ENCODE measurements at places on chromosomes 2 and 18.

DNA sequence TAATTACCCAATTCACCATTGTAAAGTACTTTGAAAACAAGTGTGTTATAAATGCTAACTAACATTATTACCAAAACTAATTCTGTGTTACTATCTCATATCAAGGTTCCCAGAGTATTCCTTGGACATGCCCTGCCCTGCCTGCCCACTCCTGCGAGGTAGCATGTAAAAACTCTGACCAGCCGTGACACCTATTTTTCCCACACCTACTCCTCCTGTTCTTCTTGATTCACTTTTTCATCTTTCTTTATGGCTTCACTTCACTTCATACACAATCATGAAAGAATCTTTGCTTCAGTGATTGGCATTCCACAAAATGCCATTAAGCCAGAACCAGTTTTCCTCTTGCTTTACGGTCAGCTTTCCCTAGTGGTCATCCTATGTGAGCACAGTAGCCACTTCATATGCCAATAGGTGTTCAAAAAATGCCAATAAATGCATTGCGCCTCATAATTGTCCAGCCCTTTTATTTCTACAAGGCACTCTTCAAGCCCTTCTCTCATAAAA, 42.6 kb upstream of the SETBP1 start:
- DNase-seq: no peak

DNA sequence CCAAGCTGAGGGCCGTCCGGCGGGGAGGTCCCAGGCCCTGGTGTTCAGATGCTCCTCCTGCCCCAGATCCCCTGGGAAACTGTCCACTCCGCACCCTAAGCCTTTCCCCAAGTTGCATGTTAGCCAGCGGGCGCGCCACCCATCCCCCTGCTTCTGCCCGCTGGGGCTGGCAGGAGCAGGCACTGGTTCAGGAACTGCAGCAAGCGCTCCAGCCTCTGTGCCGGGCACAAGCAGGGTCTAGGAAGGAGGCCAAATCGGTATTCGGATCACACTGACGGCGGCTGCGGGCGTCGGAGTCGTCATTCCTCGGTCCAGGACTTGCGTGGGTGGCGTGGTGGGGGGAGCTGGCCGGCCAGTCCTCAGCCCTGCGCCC, 53.7 kb downstream of the FAM168B start:
- no peak for DNase-seq

GRCh38 chr18:77677536-77677935, 427.9 kb downstream of the GALR1 start:
- no peak for DNase-seq

DNA sequence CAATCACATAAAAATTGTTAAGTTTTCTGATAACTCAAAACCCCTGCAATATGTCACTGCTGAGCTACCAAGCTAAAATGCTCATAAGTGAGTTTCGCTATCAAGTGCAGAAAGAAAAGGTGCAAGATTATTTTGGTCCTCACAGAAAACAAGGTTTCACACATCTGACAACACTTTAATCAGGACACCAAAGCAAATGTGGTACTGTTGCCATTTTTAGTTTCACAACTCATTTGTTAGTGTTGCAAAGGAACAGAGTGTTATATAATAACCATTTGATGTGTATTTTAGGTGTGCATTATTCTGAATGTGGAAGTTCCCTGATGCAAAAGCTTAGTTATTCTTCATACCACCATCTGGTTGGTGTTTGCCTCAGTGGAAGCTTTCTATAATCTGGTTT, 956.2 kb downstream of the DSC3 start:
- DNase-seq: no peak

GRCh38 chr2:74188018-74188601, 9.4 kb upstream of the MOB1A start:
- peak; percentile 82 for DNase-seq

DNA sequence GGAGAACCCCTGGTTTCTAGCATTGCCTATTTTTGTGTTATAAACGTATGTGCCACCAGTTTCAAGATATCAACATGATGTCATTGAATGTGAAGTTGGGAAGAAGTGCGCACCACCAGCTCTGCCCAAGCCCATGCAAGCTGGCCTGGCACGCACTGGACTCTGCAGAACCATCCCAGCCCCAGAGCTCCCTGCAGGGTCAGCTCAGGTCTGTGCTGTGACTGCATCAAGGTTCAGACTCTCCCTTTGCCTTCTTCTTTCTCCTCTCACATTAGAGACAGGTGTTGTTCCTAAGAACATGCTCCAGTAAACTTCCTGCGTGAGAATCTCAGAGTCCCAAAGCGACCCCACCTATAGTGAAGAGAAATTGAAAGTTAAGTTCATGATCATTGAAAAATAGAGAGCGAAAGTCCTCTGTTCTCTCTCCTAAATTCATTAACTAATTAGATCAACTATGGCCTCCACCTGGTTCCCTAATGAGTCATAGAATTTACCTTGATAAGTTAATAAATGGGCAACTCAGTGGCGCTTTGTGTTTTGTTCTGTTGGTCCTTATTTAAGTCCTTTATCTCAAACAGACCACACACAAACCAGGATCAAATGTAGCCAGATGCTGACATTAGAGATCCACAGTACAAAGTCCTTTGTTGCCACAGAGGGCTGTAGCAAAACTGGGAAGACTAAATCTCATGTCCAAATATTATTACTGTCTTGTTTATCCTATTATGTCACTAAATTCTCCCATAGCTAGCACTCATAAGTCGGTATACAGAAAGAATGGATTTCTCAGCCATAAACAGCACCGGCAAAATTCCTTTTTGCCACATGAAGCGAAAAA, 432.3 kb downstream of the STK39 start:
- no peak for DNase-seq

DNA sequence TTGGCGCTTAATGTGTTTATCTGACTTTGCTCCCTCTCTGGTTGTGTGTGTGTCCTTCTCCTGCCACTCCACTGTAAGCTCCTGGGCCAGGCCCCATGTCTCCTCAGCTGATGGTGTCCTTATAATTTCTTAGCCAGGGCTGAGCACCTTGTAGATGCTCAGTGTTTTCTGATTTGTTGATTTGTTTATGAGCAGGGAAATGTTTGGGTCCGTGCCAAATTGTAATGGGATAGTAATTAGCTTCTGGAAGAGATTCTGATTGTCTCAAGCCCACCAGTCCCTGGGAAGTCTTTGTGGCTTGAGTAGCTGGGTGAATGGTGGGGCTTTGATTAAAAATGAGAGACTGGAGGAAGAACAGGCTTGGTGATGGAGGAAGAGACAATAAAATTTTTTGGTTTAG, 270.5 kb downstream of the MYCN start:
- DNase-seq: no peak

DNA sequence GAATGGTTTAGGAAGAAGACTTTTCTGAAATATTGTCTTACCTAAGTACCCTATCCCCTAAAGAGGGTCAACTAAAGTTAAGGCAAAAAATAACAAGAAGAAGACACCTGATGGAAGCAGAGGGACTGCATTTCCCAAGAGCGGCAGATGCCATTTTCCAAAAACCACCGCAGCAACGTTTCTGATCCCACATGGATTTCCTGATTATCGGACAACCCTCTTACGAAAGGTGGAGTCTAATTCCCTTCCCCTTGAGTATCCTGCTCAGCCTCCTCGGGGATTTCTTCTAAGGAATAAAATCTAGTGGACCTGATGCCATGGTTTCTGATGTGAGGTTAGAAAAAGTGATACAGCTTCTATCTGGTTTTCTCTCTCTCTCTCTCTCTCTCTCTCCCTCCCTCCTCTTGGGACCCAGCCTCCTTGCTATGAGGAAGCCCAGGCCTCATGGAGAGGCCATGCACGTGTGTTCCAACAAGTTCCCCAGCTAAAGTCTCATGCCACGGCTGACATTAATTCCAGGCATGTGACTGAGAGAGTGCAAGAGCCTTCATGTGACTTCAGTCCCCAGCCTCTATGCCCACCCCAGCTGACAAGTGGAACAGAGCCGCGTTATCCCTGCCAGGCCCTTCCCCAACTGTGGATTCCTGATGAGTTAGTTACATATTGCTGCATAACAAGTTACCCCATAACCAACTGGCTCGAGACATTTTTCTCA, 150.3 kb downstream of the SMAD2 start:
- DNase-seq: no peak

DNA sequence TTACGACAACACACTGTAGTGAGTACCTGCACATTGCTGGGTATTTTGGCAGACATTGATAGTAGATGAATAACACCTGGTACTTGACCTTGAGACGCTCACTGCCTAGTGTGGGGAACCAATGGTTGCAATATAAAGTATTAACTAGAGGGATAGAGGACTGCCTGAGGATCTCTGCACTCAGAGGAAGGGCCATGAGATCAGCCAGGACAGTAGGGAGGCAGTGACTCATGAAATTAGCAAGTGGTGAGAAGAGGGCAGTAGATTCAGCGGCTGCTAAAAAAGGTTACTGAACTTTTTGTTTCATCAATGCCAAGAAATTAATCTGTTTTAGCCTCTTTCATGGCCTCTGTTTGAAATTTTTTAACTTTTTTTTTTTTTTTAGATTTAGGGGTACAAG, 250.8 kb upstream of the TCF4 start:
- DNase-seq: no peak

- no peak for DNase-seq
Measured at GRCh38 chr2:232994446-232994845, 18.6 kb downstream of the NGEF start.

DNA sequence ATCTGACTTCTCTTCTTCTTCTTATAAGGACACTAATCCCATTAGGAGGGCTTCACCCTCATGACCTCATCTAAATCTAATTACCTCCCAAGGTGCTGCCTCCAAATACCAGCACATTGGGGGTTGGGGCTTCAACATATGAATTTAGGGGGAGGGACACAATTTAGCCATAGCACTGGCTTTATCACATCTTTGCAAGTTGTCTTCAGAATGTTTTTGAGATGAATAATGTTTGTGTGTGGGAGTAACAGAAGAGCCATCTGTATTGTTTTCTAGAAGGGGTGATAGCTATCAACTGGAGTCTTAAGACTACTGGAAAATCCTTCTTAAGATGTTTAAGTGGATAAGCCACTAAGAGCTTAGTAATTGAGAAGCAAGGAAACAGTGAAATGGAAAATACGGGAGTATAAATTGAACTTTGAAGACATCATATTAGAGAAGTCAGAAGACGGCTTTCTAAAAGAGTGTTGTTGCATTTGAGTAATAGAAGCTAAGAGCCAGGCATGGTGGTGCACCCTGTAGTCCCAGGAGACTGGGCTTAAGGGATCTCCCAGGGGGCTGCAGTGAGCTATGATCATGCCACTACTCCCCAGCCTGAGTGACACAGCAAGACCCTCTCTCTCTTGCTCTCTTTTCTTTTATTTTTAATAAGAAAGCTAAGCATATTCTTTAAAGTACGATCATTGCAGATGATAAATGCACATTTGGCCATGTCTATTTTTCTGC, 32.6 kb upstream of the B3GNT2 start:
- no peak for DNase-seq

DNA sequence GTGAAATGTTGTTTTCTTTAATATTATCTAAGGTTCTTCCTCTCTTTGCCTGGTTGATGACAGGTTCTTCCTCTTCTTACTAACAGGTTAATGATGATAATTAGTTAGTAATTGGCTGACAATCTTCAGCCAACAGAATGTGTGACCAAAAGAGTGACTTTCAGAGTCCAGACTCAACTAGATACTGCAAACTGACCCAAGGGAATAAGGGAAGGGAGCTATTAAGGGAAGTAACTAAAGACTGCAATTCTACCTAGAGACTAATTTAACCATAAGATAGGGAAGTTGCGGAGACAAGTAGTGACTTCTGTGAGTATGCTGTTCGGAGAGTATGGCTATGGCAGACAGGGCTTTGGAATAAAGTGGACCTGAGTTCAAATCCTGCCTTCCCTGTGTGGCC, 127.3 kb upstream of the TACR1 start:
- DNase-seq: no peak

DNA sequence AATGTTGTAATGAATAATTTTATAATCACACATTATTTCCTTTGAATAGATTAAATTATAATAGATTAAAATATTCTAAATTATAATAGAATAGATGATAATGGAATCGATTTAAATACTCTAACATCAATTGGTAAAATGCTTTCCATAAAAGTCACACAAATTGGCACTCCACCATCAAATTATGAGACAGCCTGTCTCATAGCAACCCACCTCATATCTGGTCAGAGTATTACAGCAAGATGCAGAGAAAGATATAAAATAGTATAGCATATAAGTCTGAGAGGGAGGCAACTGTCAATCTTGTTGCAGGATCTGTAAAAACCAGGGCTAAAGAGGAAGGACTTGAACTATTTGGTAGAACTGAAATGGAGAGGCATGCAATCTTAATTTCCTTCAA, 98.4 kb upstream of the NCKAP5 start:
- DNase-seq: no peak

DNA sequence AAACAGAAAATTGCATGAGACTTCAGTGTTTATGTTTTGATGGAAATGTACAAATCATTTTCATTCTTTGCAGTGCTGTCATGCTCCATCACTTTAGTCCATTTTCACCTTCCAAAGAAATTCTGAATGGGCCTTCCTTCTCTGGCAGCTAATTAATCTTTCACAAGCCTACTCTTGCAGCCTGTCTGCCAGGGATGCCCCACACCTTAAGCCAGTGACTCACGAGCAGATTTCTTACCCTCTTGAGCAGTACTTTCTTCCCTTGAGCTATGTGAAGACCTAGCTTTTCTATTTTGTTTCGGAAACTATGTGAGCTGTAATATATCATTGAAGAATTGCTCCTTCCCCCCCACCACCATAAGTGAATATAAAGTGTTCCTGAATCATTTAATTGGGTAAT, 404.3 kb upstream of the VWC2L start:
- DNase-seq: no peak

- DNase-seq: peak; percentile 31
Measured at GRCh38 chr18:45993438-45993837, 26.3 kb upstream of the EPG5 start.

DNA sequence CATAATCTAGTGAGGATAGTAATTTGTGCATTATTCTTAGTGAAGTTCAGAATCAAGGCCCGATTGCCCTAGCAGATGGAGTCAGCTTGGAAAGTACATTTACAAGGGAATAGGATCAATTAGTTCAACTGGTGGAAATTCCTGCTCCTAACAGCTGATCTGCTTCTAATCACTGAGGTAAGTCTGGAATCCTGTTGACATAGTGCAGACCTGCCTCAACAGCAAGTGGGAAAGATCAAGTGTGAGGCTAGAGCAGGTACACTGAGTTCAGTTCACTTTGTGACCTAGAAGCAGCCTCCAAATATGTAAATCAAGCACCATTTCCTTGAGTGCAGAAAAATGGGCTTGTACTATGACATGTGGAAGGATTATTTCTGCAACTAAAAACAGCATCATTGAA, 111.2 kb upstream of the NOSTRIN start:
- DNase-seq: no peak

GRCh38 chr18:70319187-70319586, 30.3 kb downstream of the SOCS6 start:
- no peak for DNase-seq

- no peak for DNase-seq
Measured at GRCh38 chr2:3127710-3128109, 249.9 kb downstream of the EIPR1 start.

- DNase-seq: peak; percentile 66
Measured at GRCh38 chr2:237299906-237300305, 114.1 kb downstream of the COL6A3 start.

GRCh38 chr2:240930096-240930630, 24.0 kb downstream of the CROCC2 start:
- DNase-seq: no peak
